ENCODE measurements at places on chromosomes 3 and 15. TPM values are rescaled to one million over a fixed set of nuclear protein-coding genes. Genes with fewer than 3 reads are reported as not detected.

The ACAA1 gene
- 88.2 TPM for total RNA-seq

The EIF5A2 gene
- total RNA-seq = 8.7 TPM

The CCR4 gene
- total RNA-seq = 40.9 TPM

DNA sequence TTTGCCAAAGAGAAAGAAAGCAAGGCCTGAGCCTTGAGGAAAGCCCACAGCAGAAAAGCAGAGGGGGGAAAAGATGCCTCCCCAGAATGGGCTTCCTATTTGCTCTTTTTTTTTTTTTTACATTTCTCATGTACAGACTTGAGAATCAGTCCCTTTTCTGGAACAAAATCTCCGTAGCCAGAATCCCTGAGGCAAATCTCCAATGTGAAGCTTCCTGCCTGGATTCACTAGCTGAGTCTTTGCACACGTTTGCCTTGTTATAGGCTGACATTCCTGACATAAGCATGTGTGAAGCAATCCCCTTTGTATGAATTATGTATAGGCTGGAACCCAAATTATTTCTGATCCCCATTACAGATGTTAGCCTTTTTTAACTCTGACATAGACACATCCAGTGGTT, 52.2 kb upstream of the ACTL6A start:
- no peak for DNase-seq

The GAP43 gene
- 0.50 TPM for total RNA-seq

The GP9 gene
- total RNA-seq = not detected

GRCh38 chr3:132660811-132661070, 612 bp downstream of the UBA5 start:
- no peak for DNase-seq

- DNase-seq = no peak
These were observed 16.2 kb downstream of the ACAD11 start for GRCh38 chr3:132643366-132643765.

GRCh38 chr3:196754091-196754981, 14.7 kb downstream of the PAK2 start:
- no peak for DNase-seq

- DNase-seq = no peak
These were observed 28.6 kb upstream of the VEPH1 start for GRCh38 chr3:157531771-157532170.

DNA sequence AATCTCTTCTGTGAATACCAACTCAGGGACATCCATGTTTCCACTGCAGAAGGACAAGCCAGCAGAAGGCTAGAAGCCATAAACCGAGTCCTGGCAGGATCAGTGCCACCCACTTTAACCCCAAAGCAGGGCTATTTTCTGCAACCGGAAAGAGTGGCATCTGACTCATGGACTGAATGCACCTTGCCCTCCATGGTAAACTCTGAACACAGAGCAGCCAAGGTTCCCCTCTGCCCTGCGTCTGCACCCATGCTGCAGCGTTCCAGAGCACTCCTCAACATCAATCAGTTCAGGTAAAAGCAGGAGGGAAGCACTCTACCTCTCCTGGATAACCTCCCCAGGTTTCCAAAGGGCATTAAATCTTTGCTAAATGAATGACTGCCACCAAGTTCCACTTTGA, 801 bp upstream of the NGRN start:
- DNase-seq = no peak

The PLA2G4D gene
- total RNA-seq = not detected

- no peak for DNase-seq
These were observed 37.6 kb upstream of the SFMBT1 start for GRCh38 chr3:53083521-53083920.

- DNase-seq = no peak
These were observed 22.4 kb upstream of the SMAD6 start for GRCh38 chr15:66679657-66680108.

DNA sequence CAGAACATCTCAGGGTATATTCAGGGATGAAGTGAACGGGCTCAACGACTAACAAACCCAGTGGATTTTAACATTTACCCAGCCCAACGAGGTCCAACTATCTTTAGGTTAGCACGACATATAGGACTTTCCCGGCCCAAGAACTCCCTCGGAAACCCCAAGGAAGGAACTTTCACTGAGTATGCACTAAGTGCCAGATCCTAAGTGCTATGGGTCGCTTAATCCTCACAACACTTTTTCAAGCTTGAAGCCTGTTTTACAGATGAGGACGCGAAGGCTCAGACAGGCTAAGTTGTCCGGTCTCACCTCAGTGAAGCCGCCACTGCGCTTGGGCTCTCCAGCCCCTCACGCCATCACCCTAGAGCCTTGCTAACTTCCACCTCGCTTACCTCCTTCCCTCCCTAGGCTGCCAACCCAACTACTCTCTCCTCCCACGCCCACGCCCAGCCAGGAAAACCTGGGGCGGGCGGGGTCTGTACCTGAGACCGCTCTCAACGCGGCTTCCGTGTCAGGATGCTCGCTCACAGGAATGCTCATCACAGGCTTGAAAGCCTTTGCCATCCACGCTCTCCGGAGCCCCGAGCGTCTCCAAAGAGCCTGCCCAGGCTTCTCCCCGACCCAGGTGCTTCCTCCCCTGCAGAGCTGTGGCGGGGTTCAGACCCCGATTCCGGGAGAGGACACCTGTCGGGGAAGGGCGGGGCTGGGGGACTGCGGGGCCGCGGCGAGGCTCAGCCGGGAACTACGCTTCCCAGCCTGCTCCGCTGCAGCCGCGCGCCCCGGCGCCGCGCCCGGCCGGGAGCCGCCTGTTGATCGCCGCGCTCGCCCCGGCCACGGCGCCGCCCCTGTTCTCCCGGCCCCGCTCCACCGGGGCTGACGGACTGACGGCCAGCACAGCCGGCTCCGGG, at the start of gene TMOD2:
TSS of gene TMOD2 (plus strand) at position 806 of the 905 bp plus-strand sequence. CDS start 14,845 bp downstream, outside the sequence.
- DNase-seq = no peak

The COL7A1 gene
- total RNA-seq = 1.5 TPM

GRCh38 chr3:195394700-195395099, 48.1 kb downstream of the ACAP2 start:
- DNase-seq = no peak

DNA sequence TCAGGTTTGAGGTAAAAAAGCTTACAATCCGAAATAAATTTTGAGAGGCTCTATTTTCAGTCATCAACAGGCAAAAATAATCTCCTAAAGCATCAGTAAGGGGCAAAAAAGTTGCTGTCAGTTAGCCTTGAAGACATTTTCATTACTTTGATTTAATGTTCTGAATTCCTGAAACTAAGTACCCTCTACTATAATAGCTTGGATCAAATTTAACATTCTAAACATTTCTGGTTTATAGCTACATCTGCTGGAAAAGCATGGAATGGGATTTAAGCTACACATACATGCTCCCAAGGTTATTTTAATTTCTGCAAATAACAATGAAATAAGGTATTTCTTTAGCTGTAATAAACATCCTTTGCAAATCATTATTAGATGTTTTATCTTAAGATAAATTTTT, 245.4 kb downstream of the ULK4 start:
- DNase-seq = no peak

DNA sequence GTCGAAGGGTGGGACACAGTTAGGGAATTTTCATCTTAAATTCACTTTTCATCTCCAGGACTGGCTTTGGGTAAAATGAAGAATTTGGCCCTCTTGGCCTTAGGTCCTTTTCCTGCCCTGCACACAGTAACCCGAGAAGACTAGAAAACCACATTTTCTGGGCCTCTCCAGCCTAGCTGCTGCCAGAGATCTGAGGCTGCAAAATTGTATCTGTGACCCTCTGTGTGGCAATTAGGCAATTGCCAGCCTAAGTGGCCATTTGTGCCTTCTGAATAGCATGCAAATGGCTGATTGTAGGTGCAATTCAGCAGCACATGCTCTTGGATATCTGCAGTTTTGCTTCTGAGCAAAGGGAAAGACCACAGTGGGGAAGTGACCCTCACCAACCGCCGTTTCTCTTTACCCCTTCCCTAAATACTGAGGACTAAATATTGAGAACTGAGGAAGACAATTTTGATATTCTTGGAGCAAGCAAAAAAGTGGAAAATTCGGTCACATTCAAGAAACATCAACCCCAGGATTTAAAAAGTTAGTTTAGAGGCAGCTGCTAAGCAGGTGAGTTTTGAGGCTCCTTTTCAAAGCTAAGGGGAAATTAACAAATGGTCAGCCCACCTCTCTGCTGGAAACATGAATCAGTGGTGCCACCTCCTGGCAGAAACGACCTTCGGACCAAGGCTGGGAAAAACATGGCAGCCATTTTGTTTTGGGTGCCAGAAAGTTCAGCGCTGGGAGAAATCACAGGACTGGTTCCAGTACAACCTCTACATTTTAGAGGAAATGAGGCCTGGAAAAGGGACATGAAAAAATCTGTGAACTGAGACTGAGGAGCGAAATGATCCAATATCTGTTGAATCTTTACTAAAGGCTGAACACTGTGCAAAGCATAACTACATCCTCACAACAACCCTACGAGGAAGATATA, 56.6 kb upstream of the PRTG start:
- DNase-seq = no peak

The MYLK gene
- total RNA-seq = 0.14 TPM

The CNTN3 gene
- not detected for total RNA-seq

DNA sequence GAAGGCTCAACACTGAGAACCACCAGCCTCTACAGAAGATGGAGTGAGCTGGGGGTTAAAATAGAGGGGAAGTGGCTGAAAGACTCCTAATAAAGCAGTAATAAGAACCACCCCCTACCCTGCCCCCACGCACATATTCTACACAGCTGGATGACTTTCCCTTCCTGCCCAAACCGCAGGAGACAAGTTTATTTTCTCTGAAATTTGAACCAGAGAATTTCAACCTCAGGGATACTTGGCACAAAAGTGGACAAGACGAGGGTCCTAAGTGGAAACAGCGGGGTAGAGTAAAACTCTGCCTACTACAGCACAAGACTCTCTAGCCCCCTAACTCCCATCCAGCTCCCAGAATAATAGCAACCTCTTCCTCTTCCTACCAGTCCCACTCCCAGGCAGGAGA, 28.4 kb downstream of the USF3 start:
- DNase-seq = no peak

DNA sequence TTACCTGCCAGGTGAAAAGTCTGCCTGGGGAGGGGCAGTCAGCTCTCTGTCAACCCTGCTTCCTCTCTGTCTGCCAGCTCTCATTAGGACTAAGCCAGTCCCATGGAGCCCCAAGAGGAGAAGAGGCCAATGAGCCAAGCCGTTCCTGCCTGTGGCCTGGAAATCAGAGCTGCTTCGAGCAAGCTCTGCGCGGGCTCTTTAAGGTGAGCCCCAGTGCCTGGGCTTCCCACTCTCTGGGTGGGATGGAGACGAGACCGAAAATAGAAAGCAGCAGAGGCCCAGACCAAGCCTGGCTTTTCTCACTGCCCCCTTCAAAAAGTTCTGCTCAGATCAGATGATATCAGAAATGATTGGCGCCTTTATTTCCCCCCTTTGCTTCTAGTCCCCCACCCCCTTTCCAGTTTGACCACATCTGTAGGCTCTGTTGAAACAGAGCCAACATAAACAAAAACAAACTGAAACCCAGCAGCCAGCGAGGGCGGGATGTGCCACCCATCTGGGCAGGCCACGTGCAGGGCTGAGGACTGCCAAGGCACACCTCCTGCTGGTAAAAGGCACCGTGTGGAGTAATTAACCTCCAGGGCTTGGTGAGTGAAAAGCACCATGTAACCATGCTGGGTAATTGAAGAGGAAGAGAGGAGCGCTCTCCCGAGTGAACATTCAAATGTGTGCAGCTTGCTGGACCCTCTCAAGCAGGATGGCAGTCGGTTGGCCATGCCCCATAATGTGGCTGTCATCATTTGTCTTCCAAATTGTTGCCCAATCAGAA, 471.0 kb upstream of the PROK2 start:
- no peak for DNase-seq

The PLS1 gene
- total RNA-seq = 4.0 TPM

DNA sequence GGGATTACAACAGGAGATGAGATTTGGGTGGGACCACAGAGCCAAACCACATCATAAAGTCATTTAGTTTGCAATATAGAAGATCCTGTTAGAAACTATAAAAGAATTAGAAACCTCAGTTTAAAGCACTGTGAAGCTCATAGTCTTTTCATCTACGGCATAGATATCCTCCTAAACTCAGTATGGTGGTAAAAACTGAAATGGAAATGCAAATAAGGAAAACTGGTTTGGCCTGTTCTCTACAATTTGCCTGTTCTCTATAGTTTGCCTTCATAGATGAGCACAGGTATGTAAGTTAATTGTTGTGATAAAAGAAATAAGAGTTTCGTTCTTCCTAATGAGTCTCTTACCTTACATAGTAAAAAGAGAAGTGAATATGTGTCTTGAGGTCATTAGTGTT, 331.6 kb upstream of the ARL6 start:
- no peak for DNase-seq

GRCh38 chr3:171379281-171379680, 80.9 kb downstream of the TNIK start:
- DNase-seq = no peak

The CCDC33 gene
- not detected for total RNA-seq

All from natural killer cell treated with Interleukin-12 subunit alpha and Interleukin-12 subunit beta and Interleukin-15 and Interleukin-18, amount 100 ng/mL, for 72 hours (primary cell).